ENCODE measurements at places on chromosomes 7 and 10. TPM values are rescaled to one million over a fixed set of nuclear protein-coding genes. Genes with fewer than 3 reads are reported as not detected.
A peak's percentile ranks its signal among the peaks of the same experiment; 100 is the strongest.

DNA sequence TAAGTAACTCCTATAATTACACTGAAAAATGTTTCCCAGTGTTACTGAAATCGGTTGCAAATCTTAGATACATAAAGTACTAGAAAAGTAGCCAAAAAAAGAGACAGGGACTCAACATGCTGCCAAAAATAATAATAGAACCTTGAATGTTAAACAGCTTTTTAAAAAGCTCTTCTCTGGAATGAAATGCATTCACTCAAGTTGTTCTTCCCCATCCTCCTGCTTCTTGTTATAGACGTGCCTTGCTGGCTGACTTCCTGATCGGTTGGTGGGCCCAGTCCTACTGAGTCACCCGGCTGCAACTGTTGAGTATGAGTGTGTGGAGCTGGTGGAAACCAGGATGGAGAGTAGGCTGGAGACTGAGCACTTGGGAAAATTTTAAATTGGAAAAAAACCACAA lies 30.6 kb upstream of the RAPGEF5 start:
- no peak for DNase-seq

DNA sequence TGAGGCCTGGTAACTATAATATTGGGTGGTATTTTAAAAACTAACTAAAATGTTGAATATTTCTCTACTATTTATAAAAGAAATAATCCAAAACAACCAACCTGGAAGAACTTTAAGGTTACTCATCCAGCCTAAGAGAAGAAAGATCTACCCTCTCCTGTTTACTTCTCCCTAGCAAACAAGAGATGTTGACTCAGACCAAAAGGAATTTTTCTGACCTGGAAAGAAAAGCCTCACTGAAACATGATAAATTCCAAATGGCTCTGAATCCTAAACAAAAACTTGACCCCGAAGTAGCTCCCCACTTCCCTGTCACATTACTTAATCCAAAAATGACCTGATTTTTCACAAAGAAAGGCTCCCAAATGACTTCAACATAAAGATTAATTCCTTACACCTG lies 101.2 kb downstream of the PARD3 start:
- DNase-seq = no peak

- DNase-seq = no peak
These were observed 6.2 kb downstream of the GSAP start for GRCh38 chr7:77409739-77410547.

DNA sequence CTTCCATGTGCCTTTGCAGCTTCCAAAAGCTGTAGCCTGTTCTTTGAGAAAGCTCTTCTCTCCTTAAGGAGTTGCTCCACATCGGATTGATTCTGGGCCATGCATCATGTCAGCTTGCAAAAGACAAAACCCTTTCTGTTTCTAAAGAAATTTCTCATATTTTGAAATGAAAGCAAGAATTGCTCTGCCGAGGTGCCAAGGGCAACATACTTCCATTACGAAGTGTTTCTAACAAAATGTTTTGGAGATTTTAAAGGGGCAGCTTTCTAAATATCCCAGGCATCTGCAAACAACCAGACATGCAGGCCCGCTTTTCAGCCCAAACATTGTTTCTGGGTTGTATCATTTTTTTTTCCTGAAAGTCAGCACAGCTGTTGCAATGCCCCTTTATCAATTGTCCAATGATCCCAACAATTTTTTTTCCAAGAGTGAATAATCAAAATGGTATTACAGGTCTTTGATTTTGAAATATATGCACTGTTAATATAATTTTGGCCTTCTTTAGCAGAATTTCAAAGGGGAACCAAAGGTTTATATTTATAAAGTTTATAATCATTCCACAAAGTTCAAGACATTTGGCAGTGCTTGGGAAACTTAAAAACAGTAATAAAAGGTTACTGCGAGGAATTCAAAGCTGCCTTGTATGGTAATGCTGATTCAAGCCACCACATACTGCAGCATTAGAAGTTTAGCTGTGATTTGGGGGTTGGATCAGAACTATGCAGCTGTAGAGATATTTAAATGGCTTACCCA lies 61.0 kb downstream of the TES start:
- no peak for DNase-seq

DNA sequence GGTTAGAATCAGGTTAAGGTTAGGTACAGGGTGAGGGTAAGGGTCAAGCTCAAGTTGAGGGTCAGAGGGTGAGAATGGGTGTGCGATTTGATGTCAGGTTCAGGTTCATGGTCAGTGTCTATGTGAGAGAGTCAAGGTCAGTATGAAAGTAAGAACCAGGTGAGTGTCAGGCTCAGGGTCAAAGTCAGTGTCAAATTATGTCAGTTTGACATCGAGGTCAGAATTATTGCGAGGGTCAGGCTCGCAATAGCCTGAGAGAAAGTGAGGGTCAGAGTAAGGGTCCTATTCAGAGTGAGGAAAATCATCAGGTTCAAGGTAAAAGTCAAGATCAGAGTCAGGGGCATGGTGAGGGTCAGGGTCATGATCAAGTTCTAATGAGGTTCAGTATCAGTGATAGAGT lies 13.0 kb downstream of the MRPS24 start:
- no peak for DNase-seq

GRCh38 chr10:100998991-100999741 lies 442 bp upstream of the LZTS2 start:
- peak; percentile 85 for DNase-seq

DNA sequence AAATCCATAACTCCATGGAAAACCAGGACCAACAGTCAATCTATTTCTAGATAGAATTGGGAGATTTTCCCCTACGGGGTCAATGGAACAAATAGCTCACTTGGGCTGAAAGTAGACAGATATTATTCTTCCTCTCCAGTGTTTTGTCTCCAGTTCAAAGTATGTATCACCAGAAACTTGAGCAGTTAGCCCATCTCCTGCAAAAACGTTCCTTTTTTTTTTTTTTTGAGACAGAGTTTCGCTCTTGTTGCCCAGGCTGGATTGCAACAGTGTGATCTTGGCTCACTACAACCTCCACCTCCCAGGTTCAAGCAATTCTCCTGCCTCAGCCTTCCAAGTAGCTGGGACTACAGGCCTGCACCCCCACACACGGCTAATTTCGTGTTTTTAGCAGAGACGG lies 390.0 kb upstream of the AUTS2 start:
- no peak for DNase-seq

- no peak for DNase-seq
These were observed 9.5 kb upstream of the HMX3 start for GRCh38 chr10:123126246-123126645.

- DNase-seq = no peak
These were observed 68.0 kb downstream of the PIP4K2A start for GRCh38 chr10:22646388-22646853.

DNA sequence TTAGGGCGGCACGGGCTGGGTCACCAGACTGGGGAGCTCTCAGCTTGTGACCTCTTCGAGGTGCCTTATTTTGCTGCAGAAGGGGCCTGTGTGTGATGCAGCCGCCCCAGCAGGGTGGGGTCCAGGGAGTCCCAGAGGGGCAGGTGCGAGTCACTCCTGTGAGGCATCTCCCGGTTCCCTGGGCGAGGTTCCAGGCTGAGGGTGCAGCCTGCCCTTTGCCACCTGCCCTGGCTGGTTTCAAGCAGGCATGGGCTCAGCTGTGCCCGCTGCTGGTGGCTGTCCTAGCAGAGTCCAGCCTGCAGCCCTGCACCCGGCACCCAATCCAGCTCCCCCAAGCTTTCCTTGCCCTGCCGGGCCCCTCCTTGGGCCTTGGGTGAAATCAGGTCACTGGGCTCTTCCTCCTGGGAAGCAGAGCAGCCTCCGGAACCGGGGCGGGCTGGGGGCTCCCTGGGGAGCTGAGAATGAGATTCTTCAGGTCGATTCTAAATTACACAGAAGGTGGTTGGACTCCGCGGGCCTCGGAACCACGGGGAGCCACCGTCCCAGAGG lies 64.8 kb downstream of the PWWP2B start:
- no peak for DNase-seq

DNA sequence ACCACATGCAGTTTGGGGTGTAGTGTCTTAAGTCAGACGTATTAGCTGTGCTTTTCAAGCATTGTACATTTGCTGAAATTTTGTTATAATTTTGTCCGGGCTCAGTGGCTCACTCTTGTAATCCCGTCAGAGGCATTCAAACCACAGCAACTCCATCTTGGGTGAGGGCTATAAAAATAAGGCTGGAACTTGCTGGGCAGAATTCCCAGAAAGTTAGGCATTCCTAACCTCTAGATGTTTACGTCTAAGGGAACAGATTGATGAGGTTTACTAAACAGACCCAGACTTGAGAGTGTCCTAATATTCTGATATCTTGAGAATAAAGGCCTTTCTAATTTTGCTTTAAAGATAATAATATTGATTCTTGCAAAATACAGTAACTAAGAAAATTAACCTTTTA lies 957.8 kb downstream of the NXPH1 start:
- DNase-seq = no peak

- DNase-seq = no peak
These were observed 338.8 kb downstream of the DNAJB9 start for GRCh38 chr7:108908456-108908855.

DNA sequence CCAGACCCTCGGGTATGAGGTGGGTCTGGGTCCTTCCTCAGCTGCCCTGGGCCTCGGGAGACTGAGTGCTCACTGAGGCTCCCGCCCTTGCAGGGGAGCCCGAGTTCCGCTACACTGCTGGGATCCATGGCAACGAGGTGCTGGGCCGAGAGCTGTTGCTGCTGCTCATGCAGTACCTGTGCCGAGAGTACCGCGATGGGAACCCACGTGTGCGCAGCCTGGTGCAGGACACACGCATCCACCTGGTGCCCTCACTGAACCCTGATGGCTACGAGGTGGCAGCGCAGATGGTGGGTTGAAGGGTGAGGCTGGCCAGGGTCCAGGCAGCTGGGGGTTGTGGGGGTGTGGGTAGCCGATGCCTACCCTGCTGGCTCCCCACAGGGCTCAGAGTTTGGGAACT lies 7.6 kb downstream of the AEBP1 start:
- DNase-seq = no peak

- DNase-seq = no peak
These were observed 3.6 kb downstream of the VAX1 start for GRCh38 chr10:117134306-117135025.

GRCh38 chr10:35017608-35018007 lies 72.5 kb downstream of the CUL2 start:
- no peak for DNase-seq

DNA sequence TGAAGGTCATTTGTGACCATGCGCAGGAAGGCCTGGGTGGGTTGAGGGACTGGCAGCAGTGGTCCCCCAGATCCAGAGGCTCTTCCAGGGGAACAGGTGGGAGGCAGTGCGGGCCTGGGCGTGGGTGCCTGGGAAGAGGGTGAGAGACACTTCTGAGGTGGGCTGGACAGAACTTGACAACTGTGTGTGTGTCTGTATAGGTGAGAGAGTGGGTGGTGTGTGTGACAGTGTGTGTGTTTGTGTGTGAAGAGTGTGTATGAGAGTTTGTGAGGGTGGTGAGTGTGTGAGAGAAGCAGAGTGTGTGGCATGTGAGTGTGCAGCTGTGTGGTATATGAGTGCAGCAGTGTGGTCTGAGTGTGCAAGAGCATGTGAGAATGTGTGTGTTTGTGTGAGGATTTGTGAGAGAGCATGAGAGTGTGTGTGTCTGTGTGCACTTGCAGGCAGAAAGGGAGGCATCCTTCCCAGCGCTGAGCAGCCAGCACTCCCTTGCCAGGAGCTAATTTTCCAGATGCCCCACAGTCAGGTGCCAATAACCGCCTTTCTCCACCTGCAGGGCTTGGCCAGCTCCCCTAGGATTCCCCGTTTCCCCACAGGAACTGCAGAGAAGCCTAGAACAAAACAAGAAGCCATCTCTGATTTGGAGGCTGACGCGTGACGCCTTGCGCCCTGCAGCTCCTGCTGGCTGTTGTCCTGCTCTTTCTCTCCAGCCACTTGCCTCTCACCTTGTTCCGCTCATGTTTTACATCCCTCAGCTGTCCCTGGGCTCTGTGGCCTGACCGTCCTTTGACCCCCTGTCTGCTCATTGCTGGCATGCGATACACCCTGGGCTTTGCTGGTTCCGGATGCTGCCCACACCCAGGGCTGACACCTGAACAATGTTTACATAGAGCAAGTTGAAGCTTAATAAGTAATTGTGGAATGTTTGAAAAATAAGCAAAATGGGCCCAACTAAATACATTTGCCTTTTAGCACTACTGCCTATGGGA lies 88.0 kb downstream of the TMEM178B start:
- no peak for DNase-seq

DNA sequence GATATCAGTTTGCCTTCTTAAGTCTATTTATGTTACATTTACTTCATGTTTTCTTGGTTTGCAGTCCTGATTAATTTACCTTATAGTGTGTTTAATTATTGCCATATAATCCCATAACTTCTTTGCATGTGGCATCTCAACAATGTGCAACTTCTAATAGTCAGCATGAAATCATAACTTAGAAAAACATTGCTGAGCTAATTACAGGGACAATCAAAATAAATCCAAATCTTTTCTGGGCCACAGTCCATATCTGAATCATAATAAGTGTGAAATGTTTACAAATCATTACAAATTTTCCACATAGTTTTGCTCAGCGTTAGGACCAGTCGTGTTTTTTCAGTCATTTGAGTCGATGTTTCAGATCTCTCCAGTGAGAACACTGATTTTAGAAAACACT lies 29.1 kb upstream of the CABCOCO1 start:
- no peak for DNase-seq

CTTNBP2 gene
- total RNA-seq = 16.6 TPM

STAG3 gene
- 1.9 TPM for total RNA-seq

C10orf143 gene
- total RNA-seq = 11.6 TPM

RET gene
- total RNA-seq = 0.42 TPM

VPS26A gene
- total RNA-seq = 54.6 TPM

EN2 gene
- not detected for total RNA-seq

UPK3BL2 gene
- total RNA-seq = 132 TPM

TDRD1 gene
- 0.23 TPM for total RNA-seq

LIPF gene
- total RNA-seq = not detected

Data from ureter (tissue), 1 donor.